Posterior cingulate gyrus (tissue), 11 donors: ENCODE measurements at places on chromosomes 12 and 14.

DNA sequence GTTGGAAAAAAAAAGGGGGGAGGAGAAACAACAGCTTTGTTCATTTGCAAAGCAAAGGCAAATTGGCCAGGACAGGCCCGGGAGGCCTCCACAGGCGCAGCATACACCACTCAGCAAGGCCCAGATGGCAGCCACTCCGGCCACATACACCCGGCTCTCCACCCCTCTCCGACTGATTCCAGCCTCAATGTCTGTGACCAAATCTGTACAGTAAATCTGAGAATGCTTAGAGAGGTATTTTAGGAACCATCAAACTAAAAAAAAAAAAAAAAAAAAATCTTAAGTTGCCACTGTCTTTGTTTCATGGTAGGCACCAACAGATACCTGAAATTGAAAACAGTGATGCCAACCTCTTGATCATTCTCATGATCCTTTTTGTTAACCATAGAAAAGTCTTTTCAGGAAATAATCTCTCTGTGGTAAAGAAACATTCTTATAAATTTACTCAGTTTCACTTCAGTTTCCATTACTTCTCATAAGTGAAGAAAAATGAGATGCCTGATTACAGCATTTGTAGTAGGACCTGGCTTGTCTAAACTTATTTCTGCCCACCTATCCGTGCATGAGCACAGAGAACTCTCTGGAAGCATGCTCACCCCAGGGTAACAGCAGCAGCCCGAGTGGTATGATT is 20.2 kb downstream of the VPS37B start:
- DNase-seq, result no peak

DNA sequence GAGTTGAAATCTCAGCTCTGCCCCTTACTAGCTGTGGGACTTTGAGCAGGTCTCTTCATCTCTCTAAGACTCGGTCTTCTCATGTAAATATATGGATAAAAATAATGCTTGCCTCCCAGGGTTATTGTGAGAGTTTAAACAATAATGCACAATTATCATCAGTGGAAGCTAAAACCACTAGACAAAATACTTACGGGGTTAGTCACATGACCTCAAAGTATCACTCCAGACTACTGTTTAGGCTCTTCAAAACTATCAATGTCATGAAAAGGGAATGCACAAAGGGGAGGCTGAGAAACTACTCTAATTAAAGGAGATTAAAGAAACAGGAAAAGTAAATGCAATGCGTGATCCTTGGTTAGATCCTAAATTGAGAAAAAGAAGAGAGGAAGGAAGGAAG is 24.5 kb upstream of the TSPAN11 start:
- no peak for DNase-seq

- peak; percentile 77 for DNase-seq
Observed at GRCh38 chr14:93332397-93332852, 411 bp downstream of the BTBD7 start.

- DNase-seq, result no peak
Observed at GRCh38 chr14:52031781-52032180, 37.1 kb downstream of the NID2 start.

- no peak for DNase-seq
Observed at GRCh38 chr12:92470608-92471021, 232.2 kb upstream of the PLEKHG7 start.

DNA sequence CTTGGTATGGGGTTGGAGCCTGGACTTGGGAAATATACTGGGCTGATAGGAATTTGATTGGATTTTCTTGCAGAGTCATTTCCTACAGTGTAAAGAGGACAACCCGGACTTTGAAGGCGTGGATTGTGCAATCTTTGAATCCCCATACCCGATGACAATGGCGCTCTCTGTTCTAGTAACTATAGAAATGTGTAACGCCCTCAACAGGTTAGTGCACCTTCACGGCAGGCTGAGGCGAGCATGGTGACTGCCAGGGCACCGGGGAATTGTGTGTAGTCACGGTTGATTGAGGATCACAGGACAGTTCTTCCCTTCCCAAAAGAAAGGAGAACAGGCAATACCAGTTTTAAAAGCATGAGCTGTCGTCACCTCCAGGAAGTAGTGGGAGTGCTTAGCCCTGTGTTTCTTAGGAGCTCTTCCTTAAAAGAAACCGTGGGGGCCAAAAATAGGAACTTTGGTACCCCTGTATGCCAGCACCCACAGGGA is 58.3 kb downstream of the ANAPC7 start:
- no peak for DNase-seq

DNA sequence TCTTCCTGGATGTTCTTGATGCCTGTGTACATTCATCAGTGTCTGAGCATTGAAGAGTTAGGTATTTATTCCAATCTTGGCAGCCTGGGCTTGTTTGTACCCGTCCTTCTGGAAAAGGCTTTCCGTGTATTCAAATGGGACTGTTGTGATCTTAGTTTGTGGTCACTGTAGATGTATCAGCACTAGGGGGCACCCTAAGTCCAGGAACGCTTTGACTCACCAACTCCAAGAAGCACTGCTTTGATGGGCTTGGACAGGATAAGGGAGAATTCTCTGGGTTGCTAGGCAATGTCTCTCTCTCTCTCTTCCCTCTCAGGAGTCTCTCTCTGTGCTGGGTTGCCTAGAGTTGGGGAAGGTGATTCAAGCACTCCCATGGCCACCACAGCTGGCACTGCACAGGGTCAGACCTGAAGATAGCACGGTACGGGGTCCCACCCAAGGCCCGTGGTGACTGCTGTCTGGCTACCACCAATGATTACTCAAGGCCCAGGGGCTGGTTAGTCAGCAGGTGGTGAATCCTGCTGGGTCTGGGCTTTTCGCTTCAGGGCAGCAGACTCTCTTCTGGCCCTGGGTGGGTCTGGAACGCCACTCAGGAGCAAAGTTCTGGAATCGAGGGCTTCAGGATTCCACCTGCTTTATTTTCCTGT is 211.1 kb upstream of the RGS6 start:
- no peak for DNase-seq

DNA sequence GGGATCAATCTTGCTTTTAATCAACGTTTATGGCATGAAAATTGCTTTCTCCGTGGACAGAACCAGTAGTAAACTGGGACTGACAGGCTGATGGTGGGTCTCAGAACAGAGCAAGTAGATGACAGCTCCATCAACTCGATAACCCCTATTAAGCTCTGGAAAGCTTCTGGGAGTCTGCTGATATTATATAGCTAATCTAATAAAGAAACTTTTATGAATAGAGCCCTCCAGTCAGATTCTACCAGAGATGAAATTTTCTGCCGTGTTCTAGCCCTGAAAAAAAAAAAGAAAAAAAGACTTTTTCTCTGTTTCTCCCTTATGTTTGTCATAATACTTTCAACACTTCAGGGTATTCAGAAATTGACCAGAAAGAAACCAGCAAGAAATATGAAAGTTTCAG is 171.6 kb downstream of the APAF1 start:
- DNase-seq, result no peak

GRCh38 chr12:84497819-84498218 is 414.8 kb downstream of the SLC6A15 start:
- DNase-seq, result no peak

DNA sequence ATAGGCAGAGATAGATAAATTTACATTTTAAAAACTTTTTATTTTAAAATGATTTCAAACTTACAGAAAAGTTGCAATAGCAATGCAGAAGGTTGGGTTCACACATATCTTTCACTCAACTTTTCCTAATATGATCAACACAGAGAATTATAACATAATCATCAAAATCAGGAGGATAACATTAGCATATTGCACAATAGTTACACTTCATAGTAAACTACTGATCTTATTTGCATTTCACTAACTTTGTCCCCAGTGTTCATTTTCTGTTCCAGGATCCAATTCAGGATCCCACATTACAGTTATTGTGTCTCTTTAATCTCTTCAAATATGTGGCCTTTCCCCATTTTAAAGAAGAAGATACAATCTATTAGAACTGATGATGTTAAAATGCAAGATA is 115.4 kb upstream of the ETV6 start:
- DNase-seq, result no peak

DNA sequence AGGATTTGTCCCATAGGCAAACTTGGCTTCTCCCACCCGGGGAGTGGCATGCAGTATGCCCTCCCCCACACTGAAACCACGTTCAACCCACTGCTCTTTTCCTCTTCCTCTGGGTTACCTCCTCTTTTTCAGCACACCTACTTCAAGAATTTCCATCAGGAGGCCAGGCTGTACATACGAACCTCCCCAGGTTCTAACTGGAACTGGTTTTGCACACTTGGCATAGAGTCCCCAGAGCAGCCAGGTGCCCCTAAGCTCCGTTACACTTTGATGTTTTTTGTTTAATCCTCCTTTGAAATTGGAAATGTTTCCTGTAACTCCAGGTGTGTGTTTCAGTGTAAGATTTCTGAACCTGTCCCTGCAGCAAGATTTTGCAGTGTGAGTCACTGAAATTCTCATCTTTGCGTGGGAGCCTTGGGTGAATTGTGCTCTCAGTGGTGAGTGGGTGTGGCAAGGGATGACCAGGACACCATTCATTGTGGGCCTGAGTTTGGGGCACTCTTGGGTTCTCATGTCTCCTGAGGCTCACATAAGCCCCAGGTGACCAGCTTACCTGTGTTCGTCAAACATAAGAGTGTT is 18.2 kb downstream of the CD9 start:
- DNase-seq, result no peak

- no peak for DNase-seq
Observed at GRCh38 chr12:124229520-124229919, 65.4 kb upstream of the RFLNA start.

DNA sequence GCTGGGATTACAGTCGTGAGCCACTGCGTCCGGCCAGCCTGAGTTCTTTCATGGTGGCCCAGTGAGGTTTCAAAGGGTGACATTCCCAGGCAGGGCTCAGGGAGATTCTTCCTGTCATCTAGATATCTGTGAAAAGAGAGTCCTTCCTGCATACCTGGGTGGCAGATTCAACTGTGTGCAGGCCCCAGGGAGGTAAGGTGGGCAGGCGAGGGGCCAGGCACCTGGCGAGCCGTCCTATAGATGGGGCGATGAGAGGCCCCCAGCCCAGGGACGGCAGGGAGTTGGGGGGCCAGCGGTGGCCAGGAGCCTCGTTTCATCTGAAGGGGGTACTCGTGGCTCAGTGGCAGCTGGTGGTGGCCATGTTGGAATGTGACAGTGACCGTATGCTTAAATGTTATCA is 7.1 kb upstream of the EP400 start:
- no peak for DNase-seq

- DNase-seq, result peak; percentile 92
Observed at GRCh38 chr12:124745891-124746570, 117.6 kb downstream of the SCARB1 start.

DNA sequence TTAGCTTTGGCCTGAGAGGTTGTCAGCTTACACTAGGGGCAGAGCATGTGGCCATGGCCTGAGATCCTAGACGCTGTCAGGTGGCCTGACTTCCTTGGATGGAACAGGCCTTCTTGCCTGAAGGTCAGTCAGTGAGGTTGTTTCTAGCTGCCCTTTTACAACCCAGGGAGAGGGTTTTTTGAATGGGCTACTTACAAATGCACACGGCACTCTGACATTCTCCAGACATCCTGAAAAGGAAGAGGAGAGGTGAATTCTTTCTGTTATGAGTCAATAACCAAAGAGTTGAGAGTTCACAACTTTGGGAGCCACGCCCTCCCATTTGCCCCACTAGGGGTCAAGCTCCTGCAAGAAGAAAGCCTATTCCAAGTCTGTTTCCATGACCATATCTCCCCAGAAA is 7.8 kb downstream of the KRT76 start:
- no peak for DNase-seq

GRCh38 chr12:102406033-102406584 is 74.3 kb downstream of the IGF1 start:
- DNase-seq, result peak; percentile 64
